Stimulated activated CD4-positive, alpha-beta T cell treated with anti-CD3 and anti-CD28 coated beads, Interleukin-15, amount 100 ng/mL, for 24 hours (primary cell): ENCODE measurements at places on chromosomes 3 and 15.

DNA sequence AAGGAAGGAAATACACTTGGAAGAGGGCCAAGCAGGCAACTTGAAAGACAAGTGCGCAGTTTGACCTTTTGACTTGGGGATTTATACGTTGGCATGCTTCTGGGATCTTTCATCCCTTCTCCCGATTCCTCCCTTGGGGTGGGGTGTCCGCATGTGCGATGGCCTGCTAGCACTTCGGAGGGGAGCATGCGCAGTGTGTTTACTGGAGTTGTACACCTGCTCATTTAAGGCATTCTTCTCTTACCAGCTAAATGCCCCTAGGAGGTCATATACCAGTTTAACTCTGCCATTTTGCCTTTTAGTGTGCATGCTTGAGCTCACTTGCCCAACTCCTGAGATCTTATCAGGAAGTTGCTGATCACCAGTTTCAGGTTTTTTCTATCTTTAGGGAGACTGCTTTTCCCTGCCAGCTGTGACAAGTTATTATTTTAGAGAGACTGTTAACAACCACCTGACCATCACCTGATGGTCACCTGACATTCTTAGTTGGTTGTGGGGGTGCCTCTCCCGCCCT, 63.5 kb downstream of the BFSP2 start:
- no peak for DNase-seq

GRCh38 chr3:75325716-75326115, 338.4 kb upstream of the FRG2C start:
- DNase-seq = no peak

GRCh38 chr15:58476525-58477162, 44.9 kb downstream of the LIPC start:
- DNase-seq = no peak

DNA sequence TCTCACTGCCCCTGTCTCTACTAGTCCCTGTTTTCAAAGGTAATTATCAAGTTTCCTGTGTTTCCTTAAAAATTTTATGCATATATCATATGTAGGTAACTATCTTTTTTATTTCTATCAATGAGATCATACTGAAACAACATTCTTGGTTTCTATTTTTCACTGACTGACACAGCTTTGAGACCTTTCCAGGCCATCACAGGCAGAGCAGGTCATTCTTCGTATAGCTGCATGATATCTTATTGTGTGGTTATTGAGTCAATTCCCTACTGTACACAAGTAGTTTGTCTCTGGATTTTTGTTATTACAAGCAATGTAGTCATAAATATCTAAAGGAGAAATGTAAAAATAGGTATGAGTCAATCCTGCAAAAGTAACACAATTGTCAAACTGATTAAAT, 169.6 kb downstream of the CFAP20DC start:
- DNase-seq = no peak

DNA sequence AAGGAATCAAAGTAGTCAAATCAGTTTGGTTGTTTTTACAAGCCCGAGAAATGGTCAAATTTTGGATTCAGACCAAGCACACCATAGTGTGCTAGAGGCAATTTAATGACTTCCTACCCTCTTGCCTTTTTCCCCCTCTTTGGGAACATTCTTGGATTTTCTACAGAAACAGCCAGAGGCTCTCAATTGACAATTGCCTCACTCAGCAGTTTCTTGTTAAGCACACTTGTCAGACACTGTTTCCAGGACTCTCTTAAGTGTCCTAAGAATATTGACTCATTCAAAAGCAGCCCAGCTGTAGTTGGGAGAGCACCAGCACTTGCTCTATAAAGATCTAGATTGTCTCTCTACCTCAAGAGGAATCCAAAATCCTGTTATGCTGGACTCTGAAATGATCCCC, 1.5 kb upstream of the SLC35G2 start:
- no peak for DNase-seq

DNA sequence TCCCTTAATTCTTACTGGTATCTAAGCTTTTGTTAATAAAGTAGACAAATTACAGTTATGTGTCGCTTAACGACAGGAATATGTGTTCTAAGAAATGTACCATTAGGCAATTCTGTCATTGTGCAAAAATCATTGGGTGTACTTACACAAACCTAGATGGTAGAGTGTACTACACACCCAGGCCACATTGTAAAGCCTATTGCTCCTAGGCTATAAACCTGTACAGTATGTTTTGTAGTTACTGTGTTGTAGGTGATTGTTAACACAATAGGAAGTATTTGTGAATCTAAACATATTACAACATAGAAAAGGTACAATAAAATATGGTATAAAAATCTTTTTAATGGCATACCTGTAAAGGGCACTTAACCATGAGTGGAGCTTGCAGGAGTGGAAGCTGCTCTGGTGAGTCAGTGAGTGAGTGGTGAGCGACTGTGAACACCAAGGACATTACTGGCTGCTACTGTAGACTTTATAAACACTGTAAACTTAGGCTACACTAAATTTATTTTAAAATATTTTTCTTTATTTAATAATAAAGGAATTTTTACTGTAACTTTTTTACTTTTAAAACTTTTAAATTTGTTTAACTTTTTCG, 47.4 kb downstream of the FSIP1 start:
- DNase-seq = no peak

GRCh38 chr3:191414732-191415131, 46.2 kb upstream of the PYDC2 start:
- DNase-seq = no peak

DNA sequence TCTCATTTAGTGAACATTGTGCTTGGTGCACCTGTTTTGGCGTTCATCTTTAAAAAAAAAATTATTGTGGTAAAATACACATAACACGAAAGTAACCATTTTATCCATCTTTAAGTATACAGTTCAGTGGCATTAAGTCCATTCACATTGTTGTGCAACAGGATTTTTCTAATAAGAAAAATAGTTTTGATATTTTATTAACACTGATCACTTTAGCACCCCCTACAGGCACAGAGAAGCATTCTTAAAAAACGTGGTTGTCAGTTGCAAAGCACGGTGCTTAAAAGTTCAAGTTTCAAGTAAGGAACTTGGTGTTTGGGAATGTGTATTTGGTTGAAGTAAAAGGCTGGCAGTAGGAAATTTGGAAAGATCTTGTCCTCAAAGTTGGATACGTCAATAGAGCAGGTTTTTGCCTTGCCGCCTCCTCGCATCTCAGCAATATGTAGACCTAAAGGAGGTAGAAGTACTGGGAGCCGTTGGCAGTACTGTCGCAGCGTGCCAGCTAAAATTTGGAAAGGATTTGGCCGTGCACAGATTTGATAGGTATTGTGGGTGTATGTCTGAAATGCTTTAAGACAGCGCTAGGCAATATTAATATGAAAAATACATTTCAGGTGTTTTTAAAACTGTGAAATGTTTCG, 110.4 kb downstream of the LRRC28 start:
- no peak for DNase-seq

GRCh38 chr3:118943597-118943996, 91.0 kb downstream of the IGSF11 start:
- no peak for DNase-seq

GRCh38 chr3:147398813-147399534, 7.4 kb downstream of the ZIC4 start:
- no peak for DNase-seq

- DNase-seq = no peak
Measured at GRCh38 chr3:18208856-18209255, 216.3 kb downstream of the SATB1 start.

- DNase-seq = no peak
Measured at GRCh38 chr3:64053581-64053980, 30.3 kb upstream of the PSMD6 start.

- DNase-seq = no peak
Measured at GRCh38 chr3:69669070-69669469, 70.2 kb upstream of the MITF start.
